H9 (cell line): ENCODE measurements at places on chromosomes 13 and 19.
A peak's percentile ranks its signal among the peaks of the same experiment; 100 is the strongest.

- no peak for DNase-seq
Measured at GRCh38 chr13:75400775-75401174, 81.2 kb downstream of the TBC1D4 start.

GRCh38 chr13:79477968-79478367 lies 3.0 kb upstream of the NDFIP2 start:
- peak; percentile 35 for DNase-seq

GRCh38 chr19:5949792-5950305 lies 28.1 kb downstream of the RANBP3 start:
- no peak for DNase-seq

DNA sequence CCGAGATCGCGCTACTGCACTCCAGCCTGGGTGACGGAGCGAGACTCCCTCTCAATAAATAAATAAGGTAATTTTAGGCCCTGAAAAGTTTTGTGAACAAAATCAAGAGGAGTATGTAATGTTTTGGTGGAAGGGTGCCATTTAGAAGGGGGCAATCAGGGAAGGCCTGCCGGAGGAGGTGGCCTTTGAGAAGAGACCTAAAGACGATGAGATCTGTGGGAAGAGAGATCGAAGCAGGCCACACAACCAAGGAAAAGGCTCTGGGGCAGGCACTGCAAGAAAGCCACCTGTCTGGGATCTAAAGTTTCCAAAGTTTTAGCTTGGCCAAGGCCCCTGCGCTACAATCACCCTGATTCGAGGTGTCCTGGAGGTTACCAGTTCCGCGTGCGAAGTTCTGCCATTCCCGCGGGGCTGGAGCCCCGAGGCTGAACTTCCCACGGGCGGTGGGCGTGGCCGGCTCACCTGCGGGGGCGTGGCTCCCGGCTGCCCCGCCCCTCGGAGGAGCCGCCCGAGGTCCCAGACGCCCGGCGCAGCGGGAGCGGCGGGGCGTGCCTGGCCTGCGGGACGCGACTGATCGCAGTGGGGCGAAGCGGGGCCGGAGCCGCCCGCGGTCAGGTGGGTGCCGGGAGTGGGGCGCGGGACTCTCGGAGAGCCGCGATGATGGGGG lies at the start of gene KLC3:
TSS of gene KLC3 (plus strand) at position 519 of the 667 bp plus-strand sequence. CDS start 4,792 bp downstream, outside the sequence.
- peak; percentile 68 for DNase-seq

GRCh38 chr13:44015118-44015517 lies 135.4 kb downstream of the LACC1 start:
- no peak for DNase-seq

- DNase-seq = no peak
Measured at GRCh38 chr13:109374609-109375200, 411.7 kb downstream of the IRS2 start.

GRCh38 chr13:41694545-41695301 lies 237.4 kb downstream of the RGCC start:
- DNase-seq = no peak

GRCh38 chr19:28582344-28582743 lies 630.6 kb downstream of the UQCRFS1 start:
- no peak for DNase-seq

GRCh38 chr13:97464561-97464960 lies 30.6 kb downstream of the RAP2A start:
- DNase-seq = no peak

DNA sequence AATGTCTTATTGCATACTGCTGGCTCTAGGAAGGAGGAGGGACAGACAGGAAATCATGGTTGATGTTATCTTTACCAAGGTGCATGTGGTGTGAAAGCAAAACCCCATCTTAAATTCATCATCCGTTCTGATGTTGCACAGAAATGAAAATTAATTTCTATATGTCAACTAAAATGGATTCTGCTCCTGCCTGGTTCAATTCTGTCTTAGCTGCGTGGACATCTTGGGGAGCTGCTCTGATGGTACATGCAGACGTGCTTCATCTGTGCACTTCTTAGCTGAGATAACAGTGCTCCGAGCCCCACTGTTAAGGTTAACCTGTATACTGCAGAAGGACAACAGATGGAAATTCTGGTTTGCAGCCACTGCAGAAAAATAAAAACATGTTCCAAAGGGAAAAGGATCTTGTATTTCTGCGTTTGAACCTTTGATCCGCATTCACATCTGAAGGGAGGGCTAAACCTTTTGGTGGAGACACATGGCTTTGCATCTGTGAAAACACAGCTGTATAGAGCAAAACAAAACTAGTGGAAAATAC lies 155.6 kb downstream of the TM9SF2 start:
- no peak for DNase-seq

DNA sequence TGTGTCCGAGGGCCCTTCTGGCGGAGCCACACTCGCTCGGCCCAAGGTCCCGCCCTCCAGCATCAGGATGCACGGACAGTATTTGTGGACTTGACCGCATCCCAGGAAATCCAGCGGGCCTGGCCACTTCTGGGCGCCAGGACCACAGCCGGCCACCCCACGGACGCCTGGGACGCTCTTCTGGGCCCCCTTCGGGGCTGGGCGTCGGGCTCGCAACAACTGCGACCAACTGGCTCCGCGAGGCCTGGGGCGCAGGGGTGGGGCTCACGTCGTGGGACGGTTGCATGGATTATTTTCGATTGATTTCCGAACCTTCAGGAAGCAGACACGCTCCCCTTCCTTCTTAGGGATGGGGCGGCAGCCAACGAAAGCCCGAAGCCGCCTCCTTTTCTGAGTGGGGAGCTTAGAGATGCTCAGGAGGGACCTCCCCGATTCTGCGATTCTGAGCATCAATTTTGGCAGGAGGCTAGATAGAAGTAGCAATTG lies 521 bp upstream of the NUP58 start:
- DNase-seq = peak; percentile 32

- DNase-seq = peak; percentile 77
Measured at GRCh38 chr13:113029487-113030258, 60.7 kb downstream of the MCF2L start.

GRCh38 chr19:28284389-28284788 lies 928.6 kb downstream of the UQCRFS1 start:
- no peak for DNase-seq

GRCh38 chr19:54268936-54269335 lies 11.9 kb upstream of the LILRB5 start:
- no peak for DNase-seq

DNA sequence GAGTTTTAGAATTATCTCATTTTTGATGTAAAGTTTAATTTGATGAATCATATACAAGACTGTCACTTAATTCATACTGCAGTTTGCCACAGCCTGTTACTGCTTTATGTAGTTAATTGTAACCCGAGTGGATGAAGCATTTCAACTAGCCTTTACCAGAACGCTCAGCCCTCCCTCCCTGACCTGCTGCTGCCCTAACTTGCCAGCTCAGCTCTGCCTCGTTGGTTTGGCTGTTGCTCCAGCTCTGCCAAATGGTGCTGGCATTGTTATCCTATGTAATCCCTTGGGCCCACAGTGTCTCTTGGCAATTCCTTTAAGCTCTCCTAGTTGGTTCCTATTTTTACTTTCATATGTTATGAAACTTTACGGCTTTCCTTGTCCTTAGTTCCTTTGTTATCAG lies 113.3 kb downstream of the LMO7 start:
- DNase-seq = no peak

DNA sequence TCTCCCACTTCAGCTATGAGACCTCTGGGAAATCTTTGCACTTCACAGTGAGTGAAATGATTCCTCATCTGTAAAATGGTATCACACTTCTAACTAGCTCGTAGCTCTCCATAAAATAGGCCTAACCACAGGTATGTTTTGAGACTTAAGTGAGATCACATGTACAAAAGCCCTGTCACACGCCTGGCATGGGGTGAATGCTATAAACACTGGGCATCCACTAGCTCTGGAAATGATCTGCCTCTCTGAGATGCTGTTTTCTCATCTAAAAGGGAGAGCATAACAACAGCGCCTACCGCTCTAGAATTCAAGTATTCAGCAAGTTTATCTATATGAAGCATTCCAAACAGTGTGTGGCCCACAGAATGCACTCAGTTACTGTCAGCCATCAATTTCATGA lies 2.2 kb downstream of the AKT2 start:
- no peak for DNase-seq

DNA sequence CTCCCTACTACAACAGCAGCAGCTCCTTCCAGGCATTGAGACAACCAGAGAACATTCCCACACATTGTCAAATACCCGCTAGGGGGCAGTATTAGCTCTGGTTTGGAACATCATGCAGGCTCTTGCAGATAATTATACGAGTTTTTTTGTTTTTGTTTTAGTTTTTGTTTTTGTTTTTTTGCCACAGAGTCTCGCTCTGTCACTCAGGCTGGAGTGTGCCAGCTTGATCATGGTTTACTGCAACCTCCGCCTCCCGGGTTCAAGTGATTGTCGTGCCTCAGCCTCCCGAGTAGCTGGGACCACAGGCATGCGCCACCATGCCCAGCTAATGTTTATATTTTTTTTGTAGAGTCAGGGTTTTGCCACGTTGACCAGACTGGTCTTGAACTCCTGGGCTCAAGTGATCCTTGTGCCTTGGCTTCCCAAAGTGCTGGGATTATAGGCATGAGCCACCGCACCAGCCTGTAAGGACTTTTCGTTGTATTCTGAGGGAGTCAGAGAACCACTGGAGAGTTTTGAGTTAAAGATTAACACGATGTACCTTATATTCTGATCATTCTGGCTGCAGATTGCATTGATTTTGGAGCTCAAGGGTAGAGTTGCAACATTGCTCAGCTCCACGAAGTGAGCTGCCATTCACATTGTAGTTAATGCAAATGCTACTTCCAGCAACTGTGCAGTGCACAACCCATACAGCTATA lies 41.7 kb upstream of the CEACAM20 start:
- peak; percentile 77 for DNase-seq

DNA sequence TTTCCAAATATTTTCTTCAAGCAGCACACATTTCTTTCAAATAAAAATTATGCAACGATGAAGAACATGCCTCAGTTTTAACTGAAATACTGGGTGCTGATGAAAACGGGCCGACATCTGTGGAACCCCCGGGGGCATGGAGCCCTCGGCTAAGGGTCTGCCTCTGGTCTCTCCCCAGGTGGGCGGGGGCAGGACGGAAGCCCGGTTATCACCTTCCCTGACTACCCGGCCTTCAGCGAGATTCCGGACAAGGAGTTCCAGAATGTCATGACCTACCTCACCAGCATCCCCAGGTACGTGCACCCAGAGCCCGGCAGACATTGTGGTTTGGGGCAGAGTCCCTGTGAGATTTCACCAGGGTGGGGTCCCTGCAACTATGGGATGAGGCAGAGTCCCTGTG lies 55.5 kb downstream of the MCF2L start:
- no peak for DNase-seq

GRCh38 chr13:43986421-43986981 lies 106.8 kb downstream of the LACC1 start:
- no peak for DNase-seq

- no peak for DNase-seq
Measured at GRCh38 chr13:20305587-20305986, 73.5 kb upstream of the GJB6 start.

- peak; percentile 76 for DNase-seq
Measured at GRCh38 chr13:87259479-87260083, 411.6 kb upstream of the SLITRK5 start.

- DNase-seq = no peak
Measured at GRCh38 chr13:106310291-106310865, 225.1 kb downstream of the EFNB2 start.

GRCh38 chr13:43961909-43962308 lies 82.2 kb downstream of the LACC1 start:
- no peak for DNase-seq

GRCh38 chr13:34886121-34886875 lies 55.8 kb upstream of the NBEA start:
- DNase-seq = no peak

DNA sequence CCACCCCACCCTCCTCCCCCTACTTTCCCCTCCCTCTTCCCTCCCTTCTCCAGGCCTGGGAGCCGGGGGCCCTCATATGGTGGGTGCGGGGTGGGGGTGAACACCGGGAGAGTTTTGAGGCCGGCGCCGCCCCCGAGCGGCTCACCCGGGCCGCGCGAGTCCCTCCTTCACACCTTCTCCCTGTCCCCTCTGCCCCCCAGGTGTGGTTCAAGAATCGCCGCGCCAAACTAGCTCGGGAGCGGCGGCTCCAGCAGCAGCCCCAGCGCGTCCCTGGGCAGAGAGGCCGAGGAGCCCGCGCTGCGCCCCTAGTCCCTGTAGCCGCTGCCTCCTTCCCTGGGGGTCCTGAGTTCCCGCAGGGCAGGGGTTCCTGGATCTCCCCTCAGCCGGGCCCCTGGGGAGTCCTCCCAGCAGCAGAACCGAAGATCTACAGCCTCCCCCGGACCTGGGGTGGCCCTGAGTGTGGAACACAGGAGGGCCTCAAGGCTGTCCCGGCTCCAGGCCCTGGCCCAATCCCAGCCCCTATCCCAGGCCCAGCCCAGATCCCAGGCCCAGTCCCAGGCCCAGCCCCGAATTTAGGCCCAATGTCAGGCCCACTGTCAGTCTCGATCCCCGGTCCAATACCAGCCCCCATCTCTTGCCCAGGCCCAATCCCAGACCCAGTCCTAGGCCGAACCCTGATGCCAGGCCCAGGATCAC lies 1.7 kb downstream of the TPRX2 start:
- peak; percentile 44 for DNase-seq

DNA sequence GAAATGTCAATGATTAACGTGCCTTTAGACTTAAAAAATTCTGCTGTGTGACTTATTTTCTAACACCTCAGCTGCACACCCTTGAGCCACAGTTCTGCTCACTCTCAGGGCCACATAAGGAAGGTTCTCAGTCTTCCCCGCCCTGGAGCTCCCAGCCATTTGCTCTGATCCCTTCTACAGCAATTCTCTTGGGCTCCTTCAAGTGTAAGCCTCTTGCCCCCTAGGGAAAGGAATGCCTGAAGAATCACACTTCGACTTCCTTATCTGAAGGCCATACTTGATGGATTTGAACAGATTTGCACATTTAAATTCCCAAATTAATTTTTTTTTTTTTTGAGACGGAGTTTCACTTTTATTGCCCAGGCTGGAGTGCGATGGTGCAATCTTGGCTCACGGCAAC lies 44.2 kb downstream of the RASA3 start:
- no peak for DNase-seq

- DNase-seq = no peak
Measured at GRCh38 chr13:42255886-42256285, 16.1 kb upstream of the AKAP11 start.

DNA sequence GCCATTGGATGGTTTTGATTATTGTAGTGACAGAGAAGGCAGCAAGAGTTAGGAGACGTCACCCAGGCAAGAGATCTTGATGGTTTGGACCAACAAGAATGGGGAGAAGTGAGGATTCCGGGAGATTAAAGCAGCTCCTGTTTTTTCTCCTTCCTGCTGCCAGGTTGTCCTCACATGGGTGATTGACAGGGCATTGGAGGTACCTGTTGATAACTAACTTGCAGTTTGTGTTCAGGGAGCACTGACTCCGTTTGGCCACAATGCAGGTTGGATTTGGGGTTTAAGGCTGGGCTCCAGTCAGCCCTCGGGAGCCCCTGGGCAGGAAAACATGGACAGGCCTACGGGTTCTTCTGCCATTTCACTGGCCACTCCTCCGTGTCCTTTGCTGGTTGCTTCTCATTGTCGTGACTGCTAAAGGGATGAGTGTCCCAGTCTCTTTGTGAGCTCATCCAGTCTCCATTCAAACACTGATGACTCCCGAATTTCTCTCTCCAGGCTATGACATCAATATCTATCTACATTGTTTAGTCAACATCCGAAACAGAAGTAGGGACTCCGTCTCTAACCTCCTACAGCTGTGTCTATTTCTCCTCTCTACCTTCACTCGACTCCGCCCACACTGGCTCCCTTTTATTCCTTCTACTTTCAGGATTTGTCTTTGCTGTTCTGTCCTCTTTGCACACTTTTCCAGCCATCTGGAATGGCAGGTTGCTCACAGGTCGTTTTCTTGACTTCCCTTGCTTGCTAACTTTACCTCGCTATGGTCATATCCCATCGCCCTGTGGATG lies 1.3 kb upstream of the PTOV1 start:
- DNase-seq = no peak
